ENCODE measurements at places on chromosomes 13 and 19.
A peak's percentile ranks its signal among the peaks of the same experiment; 100 is the strongest.

- peak; percentile 38 for DNase-seq
These were observed 22.8 kb upstream of the BCL3 start for GRCh38 chr19:44725684-44726083.

DNA sequence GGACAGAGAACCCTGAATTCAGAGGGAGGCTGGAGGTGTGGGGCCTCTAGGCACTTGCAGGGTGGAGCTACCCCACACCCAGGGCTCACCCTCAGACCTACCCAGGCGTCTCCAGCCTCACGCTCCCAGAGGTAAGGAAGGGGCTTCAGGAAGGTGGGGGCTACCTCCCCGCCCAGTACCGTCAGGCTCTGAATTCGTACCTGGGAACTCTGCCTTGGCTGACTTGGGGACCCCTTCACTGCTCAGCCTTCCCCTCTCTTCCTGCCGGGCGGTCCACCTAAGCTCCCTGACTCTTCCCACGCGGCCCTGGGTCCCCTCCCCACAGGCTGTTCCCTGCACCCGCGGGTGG is 28.5 kb upstream of the PARP4 start:
- no peak for DNase-seq

DNA sequence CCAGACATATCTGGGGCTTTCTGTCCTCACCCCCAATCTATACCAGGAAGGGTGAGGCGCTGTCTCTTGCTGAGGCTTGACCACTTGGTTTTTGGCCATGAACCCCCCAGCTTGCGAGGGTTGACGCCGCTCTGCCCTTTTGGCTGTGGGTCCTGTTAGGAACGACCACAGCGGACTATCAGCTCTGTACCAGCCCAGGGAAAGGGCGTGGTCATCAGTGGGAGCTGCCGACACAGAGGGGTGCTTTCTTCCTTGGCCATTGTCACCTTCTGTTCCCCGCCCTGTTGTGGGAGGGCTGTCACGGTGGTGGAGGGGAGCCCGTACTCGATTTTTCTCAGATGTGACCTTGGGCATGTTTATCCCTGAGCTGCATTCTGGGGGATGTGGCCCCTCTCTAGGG is 5.7 kb downstream of the DCAF15 start:
- DNase-seq = peak; percentile 90

DNA sequence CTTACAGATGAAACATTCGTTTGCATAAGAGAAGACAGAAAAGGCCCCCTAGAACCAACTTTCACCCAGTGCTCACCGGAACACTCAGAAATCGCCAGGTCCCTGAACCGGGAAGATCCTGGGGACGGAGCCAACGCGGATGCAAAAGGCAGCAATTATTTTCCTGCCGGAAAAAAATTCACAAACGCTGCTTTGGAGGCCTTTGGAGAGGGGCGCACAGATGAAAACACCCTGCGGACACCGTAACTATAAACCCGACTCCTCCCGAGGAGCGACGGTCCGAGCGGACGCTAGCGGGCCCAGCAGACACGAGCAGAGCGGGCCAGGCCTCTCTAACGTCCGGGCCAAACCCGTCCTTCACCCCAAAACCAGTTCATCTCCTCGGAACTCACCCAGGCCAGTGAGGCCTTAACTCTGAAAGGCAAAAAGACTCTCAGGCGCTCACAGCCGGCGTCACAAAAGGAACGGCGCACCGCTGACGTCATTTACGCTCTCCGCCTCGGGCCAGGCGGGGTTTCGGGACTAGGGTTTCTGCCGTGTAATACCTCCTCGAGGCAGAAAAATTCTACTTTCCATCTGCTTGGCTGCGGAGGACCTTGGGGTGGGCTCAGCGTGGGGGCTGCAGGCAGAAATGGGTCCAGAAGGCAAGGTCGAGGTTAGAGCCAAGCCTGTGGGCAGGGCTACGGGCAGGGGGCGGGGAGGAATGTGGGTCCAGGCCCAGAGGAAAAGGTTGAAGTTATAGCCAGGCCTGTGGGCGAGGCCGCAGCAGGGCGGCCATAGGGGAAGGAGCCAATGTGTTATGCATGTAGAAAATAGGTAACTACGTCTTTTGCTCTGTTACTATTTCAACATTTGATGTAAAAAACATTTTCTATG is at the start of gene ZNF426:
TSS of gene ZNF426 (minus strand) at position 463 of the 876 bp plus-strand sequence. CDS start 2,413 bp downstream, outside the sequence.
- DNase-seq = peak; percentile 88

DNA sequence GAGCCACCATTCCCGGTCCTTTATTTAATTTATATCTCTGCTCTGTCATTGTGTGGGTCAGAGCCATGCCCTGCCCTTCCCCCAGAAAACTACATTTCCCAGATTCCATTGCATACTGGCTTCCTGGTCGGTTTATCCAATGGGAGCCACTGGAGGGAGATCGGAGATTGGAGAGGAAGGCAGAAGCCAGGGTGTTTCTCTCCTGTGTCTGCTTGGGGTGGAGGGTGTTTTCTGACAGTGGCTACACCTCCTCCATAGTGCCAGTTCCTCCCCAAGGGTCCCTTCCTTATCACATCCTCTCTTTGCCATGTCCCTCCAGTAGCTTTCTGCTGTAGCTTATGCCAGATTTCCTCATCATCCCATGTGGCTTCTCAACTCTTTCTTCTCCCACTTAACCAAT is 19.0 kb downstream of the OLFM2 start:
- peak; percentile 80 for DNase-seq

DNA sequence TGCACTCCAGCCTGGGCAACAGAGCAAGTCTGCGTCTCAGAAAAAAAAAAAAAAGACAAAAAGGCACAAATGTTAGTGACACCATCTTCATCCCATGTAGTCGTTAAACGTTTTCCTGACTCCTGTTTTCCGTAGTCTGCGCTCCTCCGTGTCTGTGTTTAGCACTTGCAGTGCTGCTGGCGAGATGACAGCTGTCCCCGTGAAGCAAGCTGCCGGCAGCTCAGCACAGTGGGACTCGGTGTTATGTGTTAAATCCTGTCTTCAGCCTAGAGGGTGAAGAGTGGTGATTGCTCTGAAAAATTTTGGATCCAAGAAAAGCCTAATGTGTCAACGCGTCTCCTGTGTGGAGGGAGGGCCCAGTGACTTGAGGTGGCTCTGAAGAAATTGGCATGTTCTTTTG is 18.4 kb downstream of the UBXN6 start:
- no peak for DNase-seq

DNA sequence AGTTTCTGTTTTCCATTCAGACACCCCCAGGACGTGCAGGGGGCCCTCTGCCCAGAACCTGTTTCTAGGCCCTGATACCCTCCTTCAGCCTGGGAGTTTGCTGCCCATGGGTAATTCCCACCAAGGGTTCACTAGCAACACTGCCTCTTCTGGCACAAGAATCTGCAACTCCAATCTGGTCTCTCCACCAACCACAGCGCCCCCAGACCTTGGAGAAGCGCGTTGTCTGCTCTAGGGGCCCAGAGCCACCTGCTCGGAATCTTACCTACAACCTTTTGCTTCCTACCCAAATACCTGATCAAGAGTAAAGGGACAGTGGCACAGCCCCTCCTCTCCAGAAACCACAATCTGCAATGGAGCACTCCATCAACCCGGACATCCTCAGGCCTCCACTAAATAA is 763 bp downstream of the ZNF180 start:
- DNase-seq = no peak

DNA sequence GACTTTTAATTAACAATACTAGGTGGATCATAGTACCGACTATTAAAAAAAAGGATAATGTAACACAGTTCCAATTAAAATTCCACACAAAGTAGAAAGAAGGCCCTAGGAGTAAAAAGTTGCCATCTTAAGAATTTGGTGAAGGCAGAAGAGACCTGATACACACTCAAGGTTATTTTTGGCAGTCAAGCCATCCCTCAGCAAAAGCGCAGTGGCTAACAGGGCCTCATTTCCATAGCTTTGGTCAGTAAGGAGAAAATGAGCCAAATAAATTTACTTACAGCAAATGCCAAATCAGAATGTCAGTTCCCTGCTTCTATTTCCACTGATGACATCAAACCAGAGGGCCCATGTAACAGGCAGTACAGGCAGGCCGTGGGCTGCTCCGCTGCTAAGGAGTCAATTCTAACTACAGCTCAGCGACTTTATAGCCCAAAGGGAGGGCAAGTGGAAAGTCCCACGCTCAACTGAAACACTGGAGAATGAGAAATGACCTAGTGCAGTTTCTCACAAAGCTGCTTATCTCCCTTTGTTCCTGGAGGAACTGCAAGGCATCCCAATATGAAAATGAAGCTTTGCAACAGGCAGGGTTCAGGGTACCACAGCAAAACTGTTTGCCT is 6.3 kb downstream of the ARGLU1 start:
- no peak for DNase-seq

DNA sequence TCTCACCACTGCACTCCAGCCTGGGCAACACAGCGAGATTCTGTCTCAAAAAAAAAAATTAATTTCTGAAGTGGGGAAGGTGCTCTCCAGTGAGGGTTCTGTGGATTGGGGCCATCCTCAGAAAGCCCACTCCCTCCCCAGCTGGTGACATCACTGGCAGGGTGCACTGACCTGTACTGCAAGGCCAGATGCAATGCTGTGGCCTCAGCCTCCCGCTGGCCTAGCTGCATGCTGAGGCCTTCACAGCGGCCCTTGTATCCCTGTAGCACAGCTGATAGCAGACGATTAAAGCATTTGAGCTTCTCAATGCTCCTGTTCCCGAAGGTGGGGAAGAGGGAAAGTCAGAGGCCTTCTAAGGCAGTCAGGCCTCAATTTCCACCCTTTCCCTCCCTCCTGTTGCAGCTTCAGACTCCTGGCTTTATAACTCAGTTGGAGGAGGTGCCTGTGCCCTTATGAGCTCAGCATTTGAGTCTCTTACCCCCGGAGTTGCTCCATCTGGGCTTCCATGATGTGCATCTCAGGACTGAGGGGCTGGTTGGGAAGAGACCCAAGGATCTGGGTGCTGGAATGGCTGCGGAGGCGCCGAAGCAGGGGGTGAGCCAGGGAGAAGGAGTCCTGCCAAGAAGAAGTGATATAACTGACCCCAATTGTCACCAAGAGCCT is 5.3 kb downstream of the USHBP1 start:
- no peak for DNase-seq

DNA sequence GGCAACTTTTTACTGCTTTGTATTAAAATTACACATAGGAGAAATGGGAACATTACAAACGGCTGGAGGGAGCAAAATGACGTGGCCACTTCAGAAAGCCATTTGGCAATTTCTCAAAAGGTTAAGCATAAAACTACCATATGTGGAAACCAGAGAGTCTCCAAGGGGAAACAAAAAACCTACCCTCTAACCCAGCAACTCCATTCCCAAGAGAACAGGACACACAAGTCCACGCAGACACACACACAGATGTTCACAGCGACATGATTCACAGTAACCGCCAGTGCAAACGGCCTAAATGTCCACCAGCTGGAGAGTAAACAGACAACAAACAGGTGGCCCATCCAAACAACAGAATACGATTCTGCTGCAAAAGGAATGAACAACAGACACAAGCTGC is 37.2 kb downstream of the STK24 start:
- no peak for DNase-seq

DNA sequence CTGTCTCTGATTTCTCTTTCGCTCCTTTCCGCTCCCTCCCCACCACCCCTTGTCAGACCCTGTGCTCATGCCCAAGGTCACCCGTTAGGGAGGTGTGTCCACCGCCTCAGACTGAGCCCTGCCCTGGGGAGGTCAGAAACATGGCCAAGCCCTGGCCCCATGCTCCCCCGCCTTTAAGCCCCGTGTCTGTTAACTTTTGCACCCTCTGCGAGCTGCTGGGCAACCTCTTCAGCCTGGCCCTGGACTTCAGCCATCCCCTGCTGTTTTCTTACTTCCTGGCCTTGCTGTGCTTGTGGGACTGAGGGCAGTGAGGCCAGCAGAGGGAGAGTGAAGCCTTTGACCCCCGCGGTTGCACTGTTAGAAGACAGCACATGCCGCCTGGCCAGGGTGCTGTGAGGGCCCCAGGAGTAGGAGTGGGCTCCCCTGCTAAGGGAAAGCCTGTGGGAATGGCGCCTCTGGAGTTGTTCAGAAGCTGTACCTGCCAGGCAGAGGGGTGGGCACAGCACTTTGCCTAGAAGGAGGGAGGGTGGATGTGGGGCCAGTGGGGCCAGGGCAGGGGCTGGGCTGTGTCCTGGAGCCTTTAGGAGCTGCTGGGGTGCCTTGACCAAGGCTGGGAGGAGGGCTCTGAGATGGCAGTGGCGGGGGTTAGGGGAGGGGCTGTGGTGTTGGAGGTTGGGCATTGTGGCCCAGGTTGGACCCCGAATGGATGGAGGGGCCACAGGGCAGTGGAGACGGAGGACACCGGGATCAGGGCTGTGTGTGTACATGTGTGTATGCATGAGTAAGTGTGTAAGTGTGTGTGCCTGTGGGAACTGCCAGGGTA is 7.9 kb downstream of the UPF1 start:
- no peak for DNase-seq

DNA sequence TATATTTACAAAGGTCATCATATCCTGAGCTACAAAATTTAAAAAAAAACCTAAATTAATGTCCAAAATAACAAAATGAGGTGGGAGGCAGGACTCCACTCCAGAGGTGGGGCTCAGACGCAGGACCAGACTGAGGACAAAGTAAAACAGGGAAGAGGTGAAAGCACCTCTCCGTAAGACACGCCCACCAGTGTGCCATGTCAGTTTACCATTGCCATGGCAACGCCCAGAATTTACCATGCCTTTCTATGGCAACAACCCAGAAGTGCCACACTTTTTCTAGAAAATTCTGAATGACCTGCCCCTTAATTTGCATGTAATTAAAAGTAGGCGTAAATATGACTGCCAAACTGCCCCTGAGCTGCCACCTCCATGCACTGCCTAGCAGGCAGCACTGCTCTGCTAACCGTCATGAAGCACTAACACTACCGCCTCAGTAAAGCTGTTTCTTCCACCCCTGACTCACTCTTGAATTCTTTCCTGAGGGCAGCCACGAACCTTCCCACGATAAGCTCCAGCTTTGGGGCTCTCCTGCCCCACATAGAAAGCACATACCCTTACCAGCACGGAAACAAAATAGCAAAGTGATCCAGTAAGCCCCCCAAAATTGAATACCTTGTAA is 22.3 kb upstream of the PDCD5 start:
- no peak for DNase-seq

GRCh38 chr19:5074407-5074806 is 105.5 kb downstream of the KDM4B start:
- DNase-seq = no peak

DNA sequence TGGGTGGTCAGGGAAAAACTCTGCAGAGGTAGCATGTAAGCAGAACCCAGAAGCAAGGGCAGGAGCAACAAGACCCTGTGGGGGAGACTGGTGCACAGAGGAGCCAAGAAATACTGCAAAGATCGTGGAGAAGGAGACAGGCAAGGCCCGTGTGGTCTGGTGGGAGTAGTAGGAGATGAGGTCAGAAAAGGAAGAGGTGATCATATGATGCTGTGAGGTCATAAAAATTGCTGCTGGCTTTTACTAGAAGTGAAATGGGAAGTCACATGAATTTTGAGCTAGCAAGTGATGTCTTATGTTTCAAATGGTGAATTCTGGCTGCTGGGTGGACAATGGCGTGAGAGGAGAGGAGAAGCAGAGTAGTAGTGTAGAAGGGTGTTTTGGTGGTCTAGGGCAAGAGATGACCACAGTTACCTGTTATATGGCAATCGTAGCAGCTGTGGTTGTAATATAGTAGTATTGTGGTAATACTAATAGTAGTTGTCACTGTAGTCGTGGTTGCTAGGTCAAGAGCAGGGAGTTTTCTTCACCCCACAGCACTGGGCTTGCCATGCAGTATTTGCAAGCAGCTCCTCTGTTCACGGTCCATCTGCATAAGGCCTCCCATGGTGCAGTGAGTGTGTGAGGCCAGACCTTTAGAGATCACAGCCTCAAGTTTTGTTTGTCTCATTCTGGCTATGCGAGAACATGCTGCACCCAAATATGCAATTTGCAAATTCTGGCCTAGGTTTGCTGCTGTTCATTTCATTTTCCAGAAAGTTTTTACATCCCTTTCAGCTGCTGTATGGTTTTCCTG is 205.0 kb downstream of the TSHZ3 start:
- no peak for DNase-seq

GRCh38 chr19:3734310-3734600 is 26.1 kb downstream of the TJP3 start:
- DNase-seq = no peak

Data from K562 (cell line).